ENCODE measurements at places on chromosomes 1 and 21.
A peak's percentile ranks its signal among the peaks of the same experiment; 100 is the strongest.

DNA sequence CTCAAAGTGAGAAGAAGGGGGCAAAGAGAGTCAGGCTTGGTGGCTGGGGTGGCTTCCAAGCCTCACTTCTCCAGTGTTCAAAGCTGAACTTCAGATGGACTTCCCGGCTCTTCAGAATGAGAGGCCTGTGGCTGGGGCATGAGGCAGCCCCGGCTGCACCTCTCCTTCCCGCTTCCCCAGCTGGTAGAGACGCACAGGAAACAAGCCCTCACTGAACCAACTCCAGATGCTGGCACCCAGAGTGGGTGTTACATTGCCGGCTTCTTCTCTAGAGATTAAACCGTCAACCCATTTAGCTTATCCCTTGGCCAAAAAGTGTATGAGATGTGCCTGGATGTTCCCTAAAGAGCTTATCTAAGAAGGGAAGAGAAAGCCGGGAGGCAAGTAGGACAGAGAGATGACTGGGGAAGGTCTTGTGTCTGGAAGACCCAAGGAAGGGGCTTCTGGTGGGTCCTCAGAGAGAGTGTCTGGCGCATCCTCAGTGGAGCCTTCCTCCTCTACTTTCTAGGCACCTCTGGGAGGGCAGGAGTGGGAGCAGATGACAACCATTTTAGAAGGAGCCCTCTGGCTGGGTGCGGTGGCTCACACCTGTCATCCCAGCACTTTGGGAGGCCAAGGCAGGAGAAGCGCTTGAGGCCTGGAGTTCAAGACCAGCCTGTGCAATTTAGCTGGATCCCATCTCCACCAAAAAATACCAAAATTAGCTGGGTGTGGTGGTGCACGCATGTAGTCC is 2.0 kb downstream of the ADAMTSL4 start:
- no peak for DNase-seq

DNA sequence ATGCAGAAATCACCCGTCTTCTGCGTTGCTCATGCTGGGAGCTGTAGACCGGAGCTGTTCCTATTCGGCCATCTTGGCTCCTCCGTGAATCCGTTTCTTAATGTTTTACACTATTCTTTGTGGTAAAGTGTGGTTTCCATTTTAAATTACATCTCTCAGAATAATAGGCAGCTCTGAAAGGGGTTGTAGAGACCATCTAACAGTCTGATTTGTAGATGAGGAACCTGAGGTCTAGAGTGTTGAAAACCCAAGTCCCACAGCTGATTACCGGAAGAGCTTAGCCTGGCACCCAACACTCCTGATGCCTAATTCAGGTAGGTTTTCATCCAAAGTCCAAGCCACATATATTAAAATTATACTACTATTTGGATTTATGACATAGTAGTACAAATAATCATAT is 144.0 kb downstream of the LEPR start:
- no peak for DNase-seq

GRCh38 chr1:228465571-228466146 is 21.5 kb upstream of the RNF187 start:
- no peak for DNase-seq

GRCh38 chr1:200146100-200146499 is 118.6 kb downstream of the NR5A2 start:
- no peak for DNase-seq

GRCh38 chr1:85042413-85042812 is 5.9 kb downstream of the MCOLN3 start:
- no peak for DNase-seq

DNA sequence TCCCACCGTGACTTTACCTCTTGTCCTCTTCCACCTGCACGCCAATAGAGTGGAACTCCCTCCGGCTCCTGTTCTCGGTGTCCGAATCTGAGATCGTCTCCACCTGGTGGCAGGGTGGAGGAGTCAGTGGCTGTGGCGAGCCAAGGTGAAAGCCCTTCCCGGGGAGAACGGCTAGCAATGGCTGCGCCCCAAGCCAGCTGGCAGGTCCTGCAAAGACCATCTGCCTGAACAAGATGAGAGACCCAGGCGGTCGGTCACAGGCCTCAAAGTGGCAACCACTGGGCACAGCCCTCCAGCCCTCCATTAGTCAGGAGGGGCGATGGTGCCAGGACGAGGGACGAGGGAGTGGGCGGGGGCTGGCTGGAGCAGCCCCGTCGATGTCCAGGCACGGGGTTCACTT is 25.4 kb upstream of the SMIM12 start:
- no peak for DNase-seq

- DNase-seq: no peak
These were observed 25.8 kb downstream of the CDC7 start for GRCh38 chr1:91526496-91526895.

GRCh38 chr1:55443175-55443915 is 228.2 kb upstream of the USP24 start:
- no peak for DNase-seq

GRCh38 chr1:187092104-187092503 is 263.4 kb downstream of the PLA2G4A start:
- DNase-seq: peak; percentile 43

- no peak for DNase-seq
These were observed 182.6 kb upstream of the KCNK2 start for GRCh38 chr1:214899908-214900460.

GRCh38 chr1:38700077-38700470 is 159.5 kb downstream of the RRAGC start:
- DNase-seq: no peak

DNA sequence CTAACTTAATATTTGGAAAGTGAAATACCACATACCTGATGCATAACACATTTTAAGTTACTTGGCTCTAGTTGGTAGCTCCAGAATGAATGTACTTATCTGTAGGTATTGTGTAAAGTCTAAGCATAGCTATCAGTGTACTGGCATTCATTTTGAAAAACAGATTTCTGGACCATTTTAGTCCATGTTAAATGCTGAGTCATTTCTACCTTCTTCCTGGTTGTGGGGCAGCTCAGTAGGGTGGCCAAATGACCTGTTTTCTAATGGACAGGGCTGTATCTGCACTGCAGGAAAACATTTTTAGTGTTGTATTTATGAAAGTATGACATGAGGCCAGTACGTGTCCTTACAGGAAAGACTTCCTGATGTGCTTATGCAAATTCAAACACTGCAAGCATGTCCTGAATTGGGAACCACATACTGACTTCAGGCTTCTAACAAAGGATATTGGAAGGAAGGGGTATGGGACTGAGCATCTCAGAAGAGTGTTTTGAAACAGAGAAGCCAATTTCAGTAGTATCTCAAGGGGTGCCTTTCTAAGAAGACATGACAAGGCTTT is 300.3 kb upstream of the B3GALT2 start:
- no peak for DNase-seq

Data from CD4-positive, alpha-beta T cell treated with Interleukin-6 at 100 ng/mL for 8 hours (primary cell).